ENCODE measurements at places on chromosomes 1 and 21. TPM values are rescaled to one million over a fixed set of nuclear protein-coding genes. Genes with fewer than 3 reads are reported as not detected.

GRCh38 chr1:176032040-176032645 lies 174.9 kb downstream of the COP1 start:
- no peak for DNase-seq

- no peak for DNase-seq
These were observed 101.4 kb downstream of the PIK3R3 start for GRCh38 chr1:46030876-46031660.

DNA sequence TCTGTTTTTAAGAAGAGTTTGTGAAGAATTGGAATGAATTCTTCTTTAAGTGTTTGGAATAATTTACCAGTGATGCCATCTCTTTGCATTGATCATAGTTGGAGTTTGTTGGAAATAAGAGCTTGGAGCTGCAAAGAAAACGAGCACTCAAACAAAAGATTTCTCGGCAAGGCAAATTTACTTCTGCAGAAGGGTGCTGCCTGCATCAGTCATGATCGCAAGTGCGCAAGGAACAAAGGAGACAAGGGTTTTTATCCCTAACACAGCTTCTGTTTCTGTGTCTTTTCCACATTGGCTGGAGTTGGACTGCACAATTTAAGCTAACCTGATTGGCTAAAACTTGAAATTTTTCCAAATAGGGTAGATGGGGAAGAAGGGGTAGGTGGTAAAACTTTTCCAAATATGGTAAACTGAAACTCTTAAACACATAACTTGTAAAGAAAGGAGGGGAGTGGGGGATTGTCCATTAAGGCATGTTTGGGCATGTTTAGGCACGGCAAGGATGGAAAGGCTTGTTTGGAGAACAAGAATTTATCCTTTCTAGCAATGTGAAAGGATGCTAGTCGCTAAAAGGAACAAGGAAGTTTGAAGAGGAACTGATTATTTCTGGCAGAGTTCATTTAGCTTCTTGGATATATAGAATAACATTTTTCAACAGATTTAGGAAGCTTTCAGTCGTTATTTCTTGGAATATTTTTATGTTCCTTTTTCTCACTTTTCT lies 3.5 kb upstream of the AADACL4 start:
- DNase-seq, result no peak

DNA sequence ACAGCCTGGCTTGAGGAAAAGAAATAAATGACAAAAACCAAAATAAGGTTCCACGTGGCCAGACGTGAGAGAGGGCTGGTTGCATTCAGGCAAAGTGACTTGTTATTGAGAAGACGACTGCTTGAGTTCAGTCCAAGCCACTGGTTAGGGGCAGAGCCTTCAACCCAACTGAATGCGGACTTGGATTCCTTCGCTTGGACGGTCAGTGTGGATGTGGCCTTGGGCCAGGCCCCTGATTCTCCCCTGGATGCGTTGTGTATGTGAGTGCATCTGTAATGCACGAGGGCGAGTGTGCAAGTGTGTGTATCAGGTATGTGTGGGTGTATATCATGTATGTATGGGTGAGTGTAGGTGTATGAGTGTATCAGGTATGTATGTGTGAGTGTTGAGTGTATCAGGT lies 1.9 kb downstream of the PLA2G2F start:
- DNase-seq, result no peak

GRCh38 chr1:31241321-31241720 lies 1.6 kb upstream of the NKAIN1 start:
- no peak for DNase-seq

Gene CCDC17
- 1.9 TPM for total RNA-seq

Gene MPZ
- 51.3 TPM for total RNA-seq

Gene TRIM67
- total RNA-seq, result 1.6 TPM

DNA sequence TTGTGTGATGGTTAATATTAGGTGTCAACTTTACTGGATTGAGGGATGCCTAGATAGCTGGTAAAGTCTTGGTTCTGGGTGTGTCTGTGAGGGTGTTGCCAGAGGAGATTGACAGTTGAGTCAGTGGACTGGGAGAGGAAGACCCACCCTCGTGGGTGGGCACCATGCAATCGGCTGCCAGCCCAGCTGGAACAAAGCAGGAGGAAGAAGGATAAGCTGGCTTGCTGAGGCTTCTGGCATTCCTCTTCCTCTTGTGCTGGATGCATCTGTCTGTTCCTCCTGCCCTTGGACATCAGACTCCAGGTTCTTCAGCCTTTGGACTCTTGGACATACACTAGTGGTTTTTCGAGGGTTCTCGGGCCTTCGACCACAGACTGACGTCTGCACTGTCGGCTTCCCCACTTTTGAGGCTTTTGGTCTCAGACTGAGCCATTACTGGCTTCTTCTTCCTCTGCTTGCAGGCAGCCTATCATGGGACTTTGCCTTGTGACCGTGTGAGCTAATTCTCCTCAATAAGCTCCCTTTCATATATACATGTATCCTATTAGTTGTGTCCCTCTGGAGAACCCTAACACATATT lies 184.3 kb upstream of the LMO4 start:
- DNase-seq, result no peak

GRCh38 chr21:25907573-25908275 lies 173.0 kb downstream of the GABPA start:
- no peak for DNase-seq

Gene LYPD8
- not detected for total RNA-seq

GRCh38 chr1:40090652-40091355 lies 6.2 kb downstream of the PPT1 start:
- no peak for DNase-seq

Gene CXADR
- 32.6 TPM for total RNA-seq

DNA sequence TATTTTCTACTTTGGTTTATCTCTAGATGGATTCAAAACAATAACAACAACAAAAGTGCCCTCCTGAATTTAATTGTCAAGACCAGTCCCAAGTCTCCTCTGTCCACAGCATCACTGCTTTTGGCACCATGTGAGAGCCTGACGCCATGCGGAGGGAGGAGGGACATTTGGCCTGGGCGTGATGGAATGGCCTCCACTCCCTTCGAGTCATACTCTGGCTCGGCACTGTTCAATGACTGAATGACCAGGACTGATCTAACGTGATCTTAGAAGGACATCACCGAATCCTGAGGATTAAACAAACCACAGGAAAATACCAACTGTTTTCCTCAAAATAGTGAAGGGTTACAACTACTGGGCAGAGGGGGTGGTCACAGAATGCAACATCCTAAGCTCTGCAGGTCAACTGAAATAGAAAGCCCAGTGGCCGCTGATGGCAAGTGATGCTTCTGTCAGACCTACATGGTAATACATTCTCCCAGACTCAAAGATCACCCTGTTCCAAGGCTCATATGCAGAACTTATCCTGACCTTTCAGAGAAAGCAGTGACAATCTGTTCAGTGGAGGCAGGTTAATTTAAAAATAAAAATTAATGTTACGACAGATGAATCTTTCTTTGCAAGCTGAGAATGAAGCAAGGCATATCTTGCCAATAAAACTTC lies 19.1 kb downstream of the SRSF4 start:
- DNase-seq, result no peak

DNA sequence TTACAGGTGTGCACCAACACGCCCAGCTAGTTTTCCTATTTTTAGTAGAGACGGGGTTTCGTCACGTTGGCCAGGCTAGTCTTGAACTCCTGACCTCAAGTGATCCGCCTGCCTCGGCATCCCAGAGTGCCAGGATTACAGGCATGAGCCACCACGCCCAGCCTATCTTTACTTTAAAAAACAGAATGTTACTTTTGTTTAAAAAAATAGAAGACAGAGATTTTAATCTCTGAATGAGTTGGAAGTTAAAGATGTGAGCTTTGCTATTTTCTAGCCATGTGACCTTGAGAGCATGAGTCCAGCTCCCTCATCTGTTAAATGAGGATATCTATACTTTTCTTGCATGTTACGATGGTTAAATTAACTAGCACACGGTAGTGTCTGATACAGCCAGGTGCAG lies 3.9 kb upstream of the PUM1 start:
- no peak for DNase-seq

DNA sequence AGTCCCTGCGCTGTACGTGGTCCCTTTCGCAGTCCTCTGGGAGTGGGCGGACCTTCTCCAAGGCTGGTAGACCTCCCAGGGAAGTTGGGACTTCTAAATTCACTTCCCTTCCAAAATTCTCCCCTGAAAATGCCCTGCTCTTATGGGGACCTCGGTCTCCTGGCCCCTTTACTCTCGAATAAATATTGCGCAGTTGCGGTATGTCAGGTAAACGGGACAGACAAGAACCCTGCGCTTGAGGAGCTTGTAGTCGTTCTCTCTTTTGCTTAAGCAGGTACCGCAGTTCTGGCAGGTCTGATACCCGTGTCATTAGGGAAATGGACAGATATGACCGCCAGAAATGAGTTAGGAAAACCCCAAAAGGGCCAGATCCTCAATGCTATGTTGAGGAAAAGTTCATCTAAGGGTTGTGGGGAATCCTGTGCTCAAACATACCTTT lies 561 bp downstream of the KIF2C start:
- no peak for DNase-seq

DNA sequence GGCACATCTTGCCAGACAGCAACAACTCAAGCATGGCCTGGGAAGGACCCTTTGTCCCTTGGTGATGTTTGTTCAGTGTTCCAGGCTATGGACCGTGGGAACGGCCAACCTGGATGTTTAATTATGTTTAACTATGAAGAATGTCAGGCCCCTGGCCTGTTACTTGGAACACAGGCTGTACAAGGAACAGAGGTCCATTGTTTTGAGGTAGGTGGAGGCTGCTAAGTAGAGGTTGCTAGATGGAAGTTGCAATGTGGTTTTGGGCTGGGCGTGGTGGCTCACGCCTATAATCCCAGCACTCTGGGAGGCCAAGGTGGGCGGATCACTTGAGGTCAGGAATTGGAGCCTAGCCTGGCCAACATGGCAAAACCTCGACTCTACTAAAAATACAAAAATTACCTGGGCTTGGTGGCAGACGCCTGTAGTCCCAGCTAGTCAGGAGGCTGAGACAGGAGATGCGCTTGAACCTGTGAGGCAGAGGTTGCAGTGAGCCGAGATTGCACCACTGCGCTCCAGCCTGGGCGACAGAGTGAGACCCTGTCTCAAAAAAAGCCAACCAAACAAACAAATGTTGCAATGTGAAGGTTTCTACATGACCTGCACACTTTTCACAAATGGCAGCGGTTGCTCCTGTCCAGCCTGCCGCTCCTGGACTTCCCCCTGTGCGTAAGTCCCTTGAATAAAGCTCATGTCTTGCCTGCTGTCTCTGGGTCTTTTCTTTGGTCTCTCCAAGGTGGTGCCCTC lies 2.5 kb upstream of the LEFTY1 start:
- no peak for DNase-seq

DNA sequence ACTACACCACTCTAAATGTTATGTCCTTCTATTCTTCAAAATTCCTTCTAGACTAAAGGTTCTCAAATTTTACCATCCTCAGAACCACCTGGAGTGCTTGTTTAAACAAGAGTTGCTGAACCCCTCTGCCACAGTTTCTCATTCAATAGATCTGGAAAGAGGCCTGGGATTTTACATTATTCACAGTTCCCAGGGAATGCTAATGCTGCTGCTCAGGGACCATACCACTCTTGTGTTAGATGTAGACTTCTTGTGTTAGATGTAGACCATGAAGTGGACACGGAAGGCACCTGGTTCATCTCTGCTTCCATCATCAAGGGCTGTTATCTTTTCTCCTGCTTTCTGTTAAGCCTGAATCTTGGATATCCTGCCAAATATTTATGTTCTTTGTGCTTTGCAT lies 31.3 kb upstream of the CCN1 start:
- DNase-seq, result no peak

Gene ZRANB2
- 112 TPM for total RNA-seq

DNA sequence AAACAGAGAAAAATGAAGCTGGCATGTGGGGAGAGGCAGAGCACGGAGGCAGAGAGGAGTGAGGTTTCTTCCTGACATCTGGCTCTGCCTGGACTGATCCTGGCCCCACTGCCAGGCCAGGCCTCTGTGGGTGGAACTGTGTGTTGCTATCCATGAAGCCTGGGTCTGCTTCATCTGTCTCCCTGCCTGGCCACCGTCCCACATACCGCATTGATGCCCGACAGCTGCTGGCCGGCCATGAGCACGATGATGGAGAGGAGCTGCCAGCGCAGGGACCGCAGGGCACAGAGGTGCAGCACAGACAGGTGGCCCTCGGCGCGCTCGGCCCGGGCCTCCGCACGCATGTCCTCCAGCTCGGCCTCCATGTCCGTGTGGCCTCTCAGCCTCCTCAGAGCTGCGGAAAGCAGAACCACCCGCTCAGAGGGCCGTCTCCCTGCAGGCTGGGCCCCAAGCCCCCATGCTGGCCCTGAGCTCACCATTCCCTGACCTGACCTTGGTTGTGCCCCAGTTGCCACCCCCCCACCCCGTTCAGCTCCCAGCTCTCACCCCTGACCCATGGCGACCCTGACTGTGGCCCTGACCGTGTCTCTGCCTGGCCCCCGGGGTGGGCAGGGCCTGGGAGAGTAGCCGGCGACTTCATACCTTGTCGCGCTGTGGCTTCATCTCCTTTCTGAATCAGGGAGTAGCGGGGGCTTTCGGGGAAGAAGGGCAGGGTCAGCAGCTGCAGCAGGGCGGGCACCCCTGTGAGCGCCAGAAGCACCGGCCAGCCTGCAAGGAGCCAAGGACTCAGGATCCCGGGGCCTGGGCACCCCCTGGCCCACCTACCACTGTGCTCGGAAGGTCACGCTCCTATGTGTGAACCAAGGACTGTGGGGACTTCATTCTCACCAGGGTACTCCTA lies 11.5 kb downstream of the SLC2A7 start:
- no peak for DNase-seq

DNA sequence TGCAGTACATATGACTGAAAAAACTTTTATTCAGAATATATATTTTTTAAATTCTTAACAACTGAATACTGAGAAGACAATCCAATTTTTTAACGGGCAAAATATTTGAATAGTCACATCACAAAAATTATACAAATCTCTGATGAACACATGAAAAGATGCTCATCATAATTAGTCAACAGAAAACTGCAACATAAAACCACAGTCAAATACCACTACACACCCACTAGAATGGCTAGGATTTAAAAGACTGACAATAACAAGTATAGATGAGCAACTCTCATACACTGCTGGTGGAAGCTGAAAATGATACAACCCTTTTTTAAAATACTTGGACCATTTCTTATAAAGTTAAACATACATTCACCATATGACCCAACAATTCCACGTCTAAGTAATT lies 87.7 kb upstream of the TNFSF4 start:
- no peak for DNase-seq

GRCh38 chr1:215860833-215861232 lies 293.7 kb downstream of the KCTD3 start:
- DNase-seq, result no peak

- no peak for DNase-seq
These were observed 23.6 kb upstream of the DNM3 start for GRCh38 chr1:171817511-171818265.

DNA sequence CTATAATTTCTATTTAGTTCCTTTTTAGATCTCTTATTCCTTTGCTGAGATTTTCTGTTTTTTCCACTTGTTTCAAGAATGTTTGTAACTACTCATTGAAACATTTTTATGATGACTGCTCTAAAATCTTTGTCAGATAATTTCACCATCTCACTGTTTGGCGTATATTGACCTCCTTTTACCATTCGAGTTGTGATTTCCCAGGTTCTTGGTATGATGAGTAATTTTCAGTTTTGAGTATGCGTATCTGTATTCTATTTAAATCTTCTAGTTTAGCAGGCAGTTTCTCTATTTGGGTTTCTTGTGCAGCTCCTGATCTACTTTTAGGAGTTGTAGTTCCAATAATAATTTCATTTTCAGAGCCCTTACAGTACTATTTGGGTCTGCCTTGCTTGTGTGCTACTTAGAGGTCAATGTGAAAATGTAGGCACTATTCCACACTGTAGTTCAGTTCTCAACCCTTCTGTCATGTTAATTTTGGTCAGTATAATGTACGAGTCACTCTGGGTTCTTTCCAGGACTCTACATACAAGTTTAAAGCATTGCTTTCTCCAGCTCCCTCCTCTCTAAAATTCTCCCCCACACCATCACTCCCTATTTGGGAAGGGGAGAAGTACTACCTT lies 115.5 kb downstream of the ACBD6 start:
- no peak for DNase-seq
